ENCODE measurements at places on chromosomes 4 and X.

GRCh38 chr4:1722551-1723118 lies 1.3 kb downstream of the TACC3 start:
- DNase-seq = peak; percentile 12

DNA sequence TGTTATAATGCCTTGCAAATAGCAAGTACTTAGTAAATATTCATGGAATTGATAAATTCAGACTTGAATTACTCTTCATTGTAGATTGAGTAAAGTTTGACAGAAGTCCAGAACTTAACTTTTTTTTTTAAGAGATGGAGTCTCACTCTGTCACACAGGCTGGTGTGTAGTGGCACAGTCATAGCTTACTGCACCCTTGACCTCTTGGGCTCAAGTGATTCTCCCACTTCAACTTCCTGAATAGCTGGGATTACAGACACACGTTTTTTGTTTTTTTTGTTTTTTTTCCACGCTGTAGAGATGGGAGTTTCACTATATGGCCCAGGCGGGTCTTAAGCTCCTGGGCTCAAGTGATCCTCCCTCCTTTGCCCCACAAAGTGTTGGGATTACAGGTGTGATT lies 32.1 kb downstream of the UBE2K start:
- DNase-seq = no peak

- DNase-seq = no peak
Measured at GRCh38 chr4:14434483-14434882, 567.8 kb upstream of the CPEB2 start.

GRCh38 chr4:152109531-152110509 lies 349.0 kb upstream of the GATB start:
- no peak for DNase-seq

GRCh38 chrX:9816084-9816700 lies 30.0 kb downstream of the SHROOM2 start:
- DNase-seq = no peak

GRCh38 chr4:86523333-86523732 lies 70.8 kb upstream of the PTPN13 start:
- DNase-seq = peak; percentile 37

GRCh38 chrX:96776966-96777365 lies 92.3 kb downstream of the DIAPH2 start:
- DNase-seq = no peak

- no peak for DNase-seq
Measured at GRCh38 chrX:103624111-103624510, 4.7 kb upstream of the TCEAL1 start.

DNA sequence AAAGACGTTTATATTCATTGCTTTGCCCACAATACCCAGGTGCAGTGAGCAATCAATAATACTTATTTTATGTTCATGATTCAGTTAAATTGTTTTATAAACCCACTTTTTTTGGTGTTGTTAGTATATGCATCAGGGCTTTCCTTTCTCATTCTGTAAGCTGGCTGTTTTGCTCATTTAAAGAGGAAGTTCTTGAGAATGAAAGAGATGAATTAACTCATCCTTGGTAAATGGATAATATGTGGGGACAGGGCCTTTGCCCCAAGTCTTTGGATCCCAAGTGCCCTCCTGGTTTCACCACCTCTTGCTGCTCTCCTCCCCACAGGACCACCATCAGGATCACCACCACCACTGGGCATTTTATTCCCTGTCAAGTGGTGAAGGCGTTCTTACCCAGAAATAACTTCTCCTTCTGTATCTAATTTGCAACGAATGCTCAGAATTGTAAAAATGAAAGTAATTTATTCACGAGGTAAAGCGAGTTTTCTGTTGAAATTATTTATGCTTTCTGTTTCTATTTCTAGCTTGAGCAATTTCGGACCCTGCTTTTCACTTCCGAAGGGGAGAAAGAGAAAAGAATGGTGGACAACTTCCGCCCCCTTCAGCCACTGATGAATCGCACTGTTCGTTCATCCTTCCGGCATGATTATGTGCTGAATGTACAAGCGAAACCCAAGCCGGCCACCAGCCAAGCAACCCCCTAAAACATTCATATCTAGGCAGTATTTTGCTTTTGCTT lies 8.2 kb upstream of the ZRSR2 start:
- DNase-seq = no peak

- no peak for DNase-seq
Measured at GRCh38 chr4:175929441-175929840, 117.4 kb upstream of the GPM6A start.

DNA sequence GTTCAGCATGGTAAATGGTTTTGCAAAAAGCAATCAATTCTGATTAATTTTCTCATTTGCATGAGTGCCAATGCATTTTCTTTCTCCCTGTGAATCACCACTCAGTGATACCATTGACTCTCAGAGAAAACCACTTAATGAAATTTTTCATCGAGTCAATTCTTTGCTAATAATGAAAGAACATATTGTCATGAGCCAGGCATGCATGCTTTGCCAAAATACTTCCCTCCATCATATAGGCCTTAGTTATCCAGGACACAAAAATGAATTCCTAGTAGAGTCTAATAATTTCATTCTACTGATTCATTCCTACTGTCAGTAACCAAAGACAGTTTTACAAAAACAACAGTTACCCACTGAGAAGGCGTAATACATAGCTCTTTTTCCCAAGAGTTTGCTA lies 680.0 kb downstream of the TRIML1 start:
- DNase-seq = no peak

GRCh38 chr4:173253561-173253960 lies 80.6 kb downstream of the HMGB2 start:
- DNase-seq = no peak

DNA sequence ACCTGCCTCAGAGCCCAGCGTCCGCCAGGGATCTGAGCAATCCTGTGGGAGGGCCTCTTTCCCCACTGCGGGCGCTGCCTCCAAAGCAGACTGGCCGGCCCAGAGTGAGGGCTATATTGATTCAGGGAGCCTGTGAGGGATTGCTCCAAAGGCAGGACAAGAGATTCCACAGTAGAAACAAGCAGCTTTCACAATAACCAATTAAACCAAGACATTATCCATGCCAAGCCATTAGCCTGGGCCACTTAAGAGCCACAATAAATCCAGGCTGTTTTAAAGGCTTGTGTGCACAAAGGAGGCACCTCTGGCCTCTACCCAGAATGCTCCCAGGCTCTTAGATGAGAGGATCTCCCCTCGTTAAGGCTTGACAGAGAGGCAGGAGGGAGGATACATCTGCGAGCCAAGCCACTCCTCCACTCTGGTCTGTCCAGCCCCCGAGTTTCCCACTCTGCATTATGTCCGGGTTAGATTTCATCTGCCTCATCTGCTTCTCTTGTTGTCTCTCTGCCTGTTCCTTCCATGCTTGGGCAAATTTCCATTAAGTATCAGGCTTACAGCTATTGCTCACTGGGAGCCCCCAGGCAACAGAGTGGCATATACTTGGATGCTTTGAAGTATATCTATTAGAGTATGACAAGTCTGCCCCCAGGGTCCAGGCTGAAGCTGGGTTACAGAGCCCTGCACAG lies 357.9 kb downstream of the UNC5C start:
- DNase-seq = no peak

DNA sequence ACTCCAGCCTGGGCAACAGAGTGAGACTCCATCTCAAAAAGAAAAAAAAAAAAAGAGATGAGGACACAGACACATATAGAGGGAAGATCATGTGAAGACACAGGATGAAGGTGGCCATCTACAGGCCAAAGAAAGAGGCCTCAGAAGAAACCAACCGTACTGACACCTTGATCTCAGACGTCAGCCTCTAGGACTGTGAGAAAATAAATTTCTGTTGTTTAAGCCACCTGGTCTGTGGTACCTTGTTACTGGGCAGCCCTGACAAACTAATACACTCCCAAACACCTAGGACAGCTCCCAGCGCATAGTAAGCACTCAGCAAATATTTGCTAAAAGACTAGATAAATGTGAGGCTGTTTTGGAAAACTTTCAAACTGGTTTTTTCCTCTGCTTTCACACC lies 59.2 kb upstream of the SMIM10 start:
- DNase-seq = no peak
